ENCODE measurements at places on chromosomes 2 and 18.

GRCh38 chr2:47043142-47043890 lies 111.8 kb downstream of the STPG4 start:
- DNase-seq, result no peak

GRCh38 chr18:42030586-42031182 lies 75.7 kb downstream of the PIK3C3 start:
- no peak for DNase-seq

GRCh38 chr2:123670286-123670685 lies 354.8 kb upstream of the CNTNAP5 start:
- DNase-seq, result no peak

GRCh38 chr18:76873713-76874112 lies 51.4 kb downstream of the ZNF236 start:
- no peak for DNase-seq

- no peak for DNase-seq
Observed at GRCh38 chr2:231462729-231463465, 1.4 kb downstream of the NCL start.

- no peak for DNase-seq
Observed at GRCh38 chr2:235911633-235912233, 256.5 kb downstream of the GBX2 start.

DNA sequence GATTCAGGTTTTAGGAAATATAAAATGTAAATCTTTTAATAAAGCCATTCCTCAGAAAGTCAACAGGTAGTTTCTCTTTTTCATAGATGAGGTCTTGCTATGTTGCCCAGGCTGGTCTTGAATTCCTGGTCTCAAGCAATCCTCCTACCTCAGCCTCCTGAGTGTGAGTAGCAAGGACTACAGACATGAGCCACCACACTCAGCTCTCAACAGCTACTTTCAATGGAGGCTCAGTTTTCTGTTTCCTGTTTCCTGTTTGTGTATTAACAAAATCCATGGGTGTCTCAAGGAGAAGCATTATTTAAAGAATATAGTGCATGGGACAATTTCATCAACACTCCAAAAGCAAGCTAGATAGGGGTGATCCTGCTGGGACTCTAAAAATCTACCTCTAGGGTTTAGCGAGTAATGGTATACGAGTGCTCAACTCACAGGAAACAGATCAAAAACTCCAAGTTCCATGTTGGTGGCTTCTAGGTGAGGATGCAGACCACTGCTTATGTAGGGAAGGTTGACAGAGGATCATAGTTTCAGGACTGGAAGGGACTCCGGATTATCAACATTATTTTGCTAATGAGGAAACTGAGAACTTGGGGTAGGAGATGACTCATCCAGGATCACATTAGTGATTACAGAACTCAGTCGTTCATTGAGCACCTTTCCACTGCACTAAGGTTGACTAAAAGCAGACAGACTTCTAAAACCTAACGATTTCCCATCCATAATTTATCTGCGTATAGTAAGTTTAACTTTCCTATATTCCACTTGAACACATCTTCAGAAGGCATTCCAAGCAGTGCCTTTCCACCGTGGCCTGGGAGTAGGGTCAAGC lies 61.7 kb upstream of the WIPF1 start:
- no peak for DNase-seq

GRCh38 chr2:80035749-80036285 lies 268.7 kb downstream of the LRRTM1 start:
- no peak for DNase-seq

DNA sequence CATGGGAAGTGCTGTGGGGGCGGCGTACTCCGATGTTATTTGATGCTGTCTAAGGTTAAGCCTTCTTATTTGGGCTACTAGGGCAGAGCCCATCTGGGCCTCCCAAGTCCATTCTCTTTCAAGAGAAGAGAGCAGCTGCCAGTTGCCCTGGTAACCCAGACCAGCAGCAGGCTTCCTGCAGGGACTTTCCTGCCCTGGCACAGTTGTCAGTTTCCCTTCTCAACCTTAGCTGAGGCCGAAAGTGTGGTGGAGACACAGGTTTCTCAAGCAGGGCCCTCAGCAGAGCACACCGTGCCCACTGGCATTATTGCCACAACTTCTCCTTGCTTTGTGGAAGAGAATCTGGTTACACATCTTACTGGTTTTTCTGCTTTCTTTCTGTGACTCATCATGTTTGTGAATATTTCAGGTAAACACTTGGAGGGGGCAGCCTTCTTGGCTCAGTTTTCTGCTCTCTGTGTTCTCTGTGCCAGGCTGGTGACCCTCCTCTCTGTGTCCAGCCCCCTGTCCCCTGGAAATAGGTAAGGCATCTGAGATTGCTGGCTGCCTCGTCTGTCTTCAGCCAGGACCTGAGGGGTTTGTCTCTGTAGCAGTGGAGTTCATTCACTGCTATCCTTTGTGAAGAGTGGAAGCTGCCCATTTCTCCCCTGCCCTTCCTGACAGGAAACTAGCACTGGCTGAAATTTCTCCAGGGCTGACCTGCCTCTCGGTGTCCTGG lies 111.0 kb downstream of the B3GNT2 start:
- no peak for DNase-seq

DNA sequence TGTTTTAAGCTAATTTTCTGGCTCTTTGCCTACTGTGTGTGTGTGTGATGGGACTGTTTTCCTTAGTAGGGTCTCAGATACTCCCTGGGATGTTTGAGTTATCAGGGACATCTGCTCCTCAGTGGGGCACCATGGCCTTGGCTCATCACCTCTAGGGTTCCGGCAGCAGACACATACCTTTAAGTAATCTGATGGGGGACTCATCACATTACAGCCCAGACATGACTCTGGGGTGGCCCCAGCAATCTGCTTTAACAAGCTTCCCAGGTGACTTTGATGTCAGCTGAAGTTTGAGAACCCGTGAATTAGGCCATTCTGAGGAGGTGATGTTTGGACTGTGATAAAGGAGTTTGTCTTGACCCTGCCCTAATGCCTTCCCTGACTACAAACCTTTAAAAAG lies 38.8 kb downstream of the DDX18 start:
- no peak for DNase-seq

GRCh38 chr2:117470311-117471095 lies 344.0 kb upstream of the DDX18 start:
- DNase-seq, result no peak

- no peak for DNase-seq
Observed at GRCh38 chr2:206983161-206983859, 44.0 kb downstream of the CPO start.

- DNase-seq, result no peak
Observed at GRCh38 chr2:232190796-232191195, 187.8 kb upstream of the ALPP start.

DNA sequence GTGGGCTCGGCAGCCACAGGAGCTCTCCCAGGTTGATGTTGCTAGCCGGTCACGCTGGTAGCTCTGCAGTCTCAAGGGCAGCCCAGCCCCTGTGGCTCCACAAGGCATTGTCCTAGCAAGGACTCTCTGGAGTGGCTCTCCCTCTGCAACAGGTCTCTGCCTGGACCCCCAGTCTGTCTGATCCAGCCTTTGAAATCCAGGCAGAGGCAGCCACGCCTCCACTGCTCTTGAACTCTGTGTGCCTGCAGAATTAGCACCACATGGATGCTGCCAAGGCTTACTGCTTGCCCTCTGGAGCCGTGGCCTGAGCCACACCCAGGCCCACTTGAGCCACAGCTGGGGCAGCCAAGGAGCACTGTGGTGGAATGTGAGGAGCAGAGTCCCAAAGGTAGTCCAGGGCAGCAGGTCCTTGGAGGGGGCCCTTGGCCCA lies 43.0 kb upstream of the FAHD2A start:
- no peak for DNase-seq

GRCh38 chr18:31738460-31739407 lies 21.9 kb downstream of the SLC25A52 start:
- DNase-seq, result no peak

DNA sequence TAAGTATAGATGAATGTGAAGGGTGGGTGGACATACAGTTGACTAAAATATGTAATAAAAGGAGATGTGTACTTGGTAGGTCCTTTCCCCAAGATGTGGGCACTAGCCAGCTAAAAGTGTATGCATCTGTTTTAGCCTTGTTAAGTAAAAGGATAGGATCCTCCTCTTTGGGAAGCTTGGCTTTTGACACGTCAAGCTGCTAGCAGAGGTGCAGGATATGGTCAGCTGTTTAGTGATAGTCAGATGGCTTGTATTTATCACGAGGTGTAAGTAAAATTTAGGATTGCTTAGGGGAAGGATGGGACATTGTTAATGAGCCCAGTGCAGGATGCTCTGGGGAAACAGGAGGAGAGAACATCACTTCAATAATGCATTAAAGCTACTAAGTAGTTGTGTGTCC lies 1.5 kb downstream of the MFSD6 start:
- no peak for DNase-seq

DNA sequence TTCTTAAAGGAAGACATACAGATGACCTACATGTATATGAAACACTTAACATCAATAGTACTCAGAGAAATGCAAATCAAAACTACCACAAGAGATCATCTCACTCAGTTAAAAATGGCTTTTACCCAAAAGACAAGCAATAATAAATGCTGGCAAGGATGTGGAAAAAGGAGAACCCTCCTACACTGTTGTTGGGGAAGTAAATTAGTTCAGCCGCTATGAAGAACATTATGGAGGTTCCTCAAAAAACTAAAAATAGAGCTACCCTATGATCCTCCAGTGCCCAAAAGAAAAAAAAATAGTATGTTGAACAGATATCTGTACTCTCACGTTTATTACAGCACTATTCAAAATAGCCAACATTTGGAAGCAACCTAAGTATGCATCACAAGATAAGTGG lies 1579.4 kb upstream of the TMEFF2 start:
- no peak for DNase-seq

- DNase-seq, result no peak
Observed at GRCh38 chr2:219473511-219473910, 25.2 kb upstream of the GMPPA start.

DNA sequence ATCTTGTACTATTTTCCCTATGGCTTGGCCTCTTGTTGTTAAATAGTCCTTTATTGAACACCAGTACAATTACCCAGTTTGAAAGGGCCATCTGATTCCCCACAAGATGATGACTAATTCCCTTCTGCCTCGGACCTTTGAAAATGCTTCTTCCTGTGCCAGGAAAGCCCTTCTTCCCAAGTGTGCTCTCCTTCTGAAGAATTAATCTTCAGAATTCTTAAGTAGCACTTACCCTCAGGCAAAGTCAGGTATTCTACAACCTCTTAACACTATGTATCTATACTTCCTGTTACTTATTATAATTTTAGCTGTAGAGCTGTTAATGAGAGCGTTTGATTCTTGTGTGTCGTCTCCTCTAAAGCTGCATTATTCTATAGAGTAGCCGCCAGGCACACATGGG lies 28.6 kb upstream of the MEX3C start:
- no peak for DNase-seq

DNA sequence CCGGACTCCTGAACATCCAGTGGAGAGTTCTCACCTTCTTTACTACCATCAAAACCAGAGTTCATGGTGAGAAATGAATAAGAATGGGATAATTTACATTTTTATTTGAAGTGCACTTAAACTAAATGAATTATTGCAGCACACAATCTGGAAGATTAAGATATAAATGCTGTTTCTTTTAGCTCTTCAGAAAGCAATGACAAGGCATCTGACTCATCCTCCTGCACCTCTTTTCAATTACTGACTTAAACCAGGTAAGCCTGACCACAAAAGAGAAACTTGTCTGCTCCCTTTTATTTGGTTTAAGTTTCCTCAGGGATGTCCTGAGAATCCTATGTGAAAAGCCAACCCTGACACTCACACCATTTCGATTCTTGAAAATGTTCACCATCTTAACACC lies 720 bp upstream of the DSC2 start:
- no peak for DNase-seq

- no peak for DNase-seq
Observed at GRCh38 chr2:187008111-187008510, 159.1 kb upstream of the ZSWIM2 start.

- DNase-seq, result no peak
Observed at GRCh38 chr2:235725016-235725489, 231.2 kb downstream of the AGAP1 start.

- no peak for DNase-seq
Observed at GRCh38 chr2:184685999-184686841, 87.9 kb downstream of the ZNF804A start.

DNA sequence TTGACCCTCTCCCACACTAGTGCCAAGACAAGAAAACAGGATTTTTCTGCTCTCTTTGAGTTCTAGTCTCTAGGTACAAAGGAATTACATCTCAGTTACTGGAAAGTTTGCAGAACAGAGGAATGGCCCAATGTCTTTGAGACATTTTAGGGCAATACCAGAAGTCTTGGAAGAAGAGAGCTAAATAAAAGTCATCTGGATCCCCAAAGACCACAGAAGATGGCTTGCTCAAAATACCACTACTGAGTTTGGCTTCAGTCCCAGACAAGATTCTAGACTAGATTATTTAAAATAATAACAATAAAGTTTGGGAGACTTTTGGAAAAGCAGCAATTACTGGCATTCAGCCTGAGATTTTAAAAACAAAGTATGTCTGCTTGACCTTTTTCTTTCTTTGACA lies 61.9 kb upstream of the HK2 start:
- no peak for DNase-seq

DNA sequence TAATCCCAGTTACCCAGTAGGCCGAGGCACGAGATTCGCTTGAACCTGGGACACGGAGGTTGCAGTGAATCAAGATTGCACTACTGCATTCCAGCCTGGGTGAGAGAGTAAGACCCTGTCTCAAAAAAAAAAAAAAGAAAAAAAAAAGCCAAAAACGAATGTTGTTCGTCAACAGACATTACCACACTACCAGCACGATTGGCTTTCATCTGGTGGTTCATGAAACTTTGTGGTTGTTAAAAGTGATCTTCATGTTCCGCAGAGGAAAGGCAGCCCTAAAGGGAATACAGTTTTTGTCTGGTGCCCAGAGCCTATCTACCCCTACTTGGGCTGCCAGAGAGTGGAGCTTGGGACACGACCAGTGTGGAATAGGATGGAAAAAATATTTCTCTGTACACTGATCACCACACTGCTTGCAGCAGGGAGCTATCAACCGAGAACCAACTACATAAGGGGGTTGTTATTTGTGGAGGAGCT lies 13.6 kb upstream of the CXCR4 start:
- DNase-seq, result no peak

DNA sequence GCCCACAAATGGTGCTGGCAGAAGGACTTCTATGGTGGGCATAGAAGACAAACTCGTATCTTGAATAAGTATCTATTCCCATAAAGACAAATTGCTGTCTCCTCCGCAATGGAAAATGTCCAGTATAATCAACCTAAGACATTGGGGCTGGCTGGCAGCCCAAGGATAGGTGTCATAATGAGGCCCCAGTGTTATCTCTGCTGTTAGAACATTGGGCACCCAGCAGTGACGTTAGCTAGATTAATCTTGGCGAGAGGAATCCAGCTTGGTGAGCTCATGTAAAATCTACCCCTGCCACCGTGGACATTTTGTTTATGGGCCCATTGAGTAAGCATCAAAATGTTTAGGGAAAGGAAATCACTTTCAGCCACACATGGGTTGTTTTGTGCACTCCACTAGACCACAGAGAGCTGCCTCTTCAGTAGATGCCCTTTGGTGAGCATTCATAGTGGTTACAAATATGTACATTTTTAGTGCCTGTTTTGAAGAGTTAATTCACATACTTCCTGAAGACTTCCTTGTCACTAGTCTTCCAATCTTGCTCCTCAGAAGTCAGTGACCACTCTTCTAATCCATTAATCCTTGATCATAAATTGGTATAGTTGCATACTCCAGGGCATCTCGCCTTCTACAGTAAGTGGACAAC lies 48.2 kb upstream of the KDM3A start:
- DNase-seq, result no peak

GRCh38 chr2:175575346-175576258 lies 394.1 kb upstream of the ATP5MC3 start:
- no peak for DNase-seq

GRCh38 chr2:1069847-1070246 lies 119.2 kb downstream of the SNTG2 start:
- DNase-seq, result no peak

Measured in stimulated activated CD8-positive, alpha-beta memory T cell treated with anti-CD3 and anti-CD28 coated beads, Interleukin-15, amount 100 ng/mL, for 24 hours (primary cell).